ACHN (cell line): ENCODE measurements at places on chromosomes 1 and 21.

DNA sequence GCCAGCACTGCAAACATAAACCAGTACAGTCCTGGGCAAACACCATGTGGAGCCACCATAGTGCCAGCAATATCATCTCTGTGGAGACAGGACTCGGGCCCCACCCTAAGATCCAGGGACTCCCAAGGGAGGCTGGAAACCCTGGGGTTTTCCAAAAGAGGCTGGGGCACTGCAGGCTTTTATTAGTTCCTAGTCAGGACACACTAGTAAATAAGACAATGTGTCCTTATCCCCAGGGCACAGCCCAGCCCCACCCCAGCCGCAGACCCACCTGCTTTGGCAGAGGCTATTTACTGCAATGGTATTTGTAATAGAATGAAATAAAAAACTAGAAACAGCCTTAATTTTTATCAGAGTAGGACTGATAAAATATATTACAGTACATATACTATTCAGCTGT lies 486 bp upstream of the GJB3 start:
- DNase-seq: no peak

DNA sequence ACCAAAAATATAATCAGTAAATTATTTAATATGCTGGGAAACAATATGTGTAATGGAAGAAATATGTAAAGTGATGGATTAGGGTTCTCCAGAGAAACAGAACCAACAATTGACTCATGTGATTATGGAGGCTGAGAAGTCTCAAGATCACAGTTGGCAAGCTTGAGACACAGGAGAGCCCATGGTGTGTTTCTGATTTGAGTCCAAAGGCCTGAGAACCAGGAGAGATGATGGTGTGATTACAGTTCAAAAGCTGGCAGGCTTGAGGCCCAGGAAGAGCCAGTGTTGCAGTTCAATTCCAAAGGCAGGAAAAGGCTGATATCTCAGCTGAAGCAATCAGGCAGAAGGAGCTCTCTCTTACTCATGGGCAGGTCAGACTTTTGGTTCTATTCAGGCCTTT lies 138.8 kb upstream of the NBPF11 start:
- no peak for DNase-seq

- DNase-seq: no peak
Observed at GRCh38 chr1:30537279-30537678, 186.1 kb downstream of the MATN1 start.

GRCh38 chr1:210125143-210125542 lies 107.5 kb upstream of the SERTAD4 start:
- no peak for DNase-seq

DNA sequence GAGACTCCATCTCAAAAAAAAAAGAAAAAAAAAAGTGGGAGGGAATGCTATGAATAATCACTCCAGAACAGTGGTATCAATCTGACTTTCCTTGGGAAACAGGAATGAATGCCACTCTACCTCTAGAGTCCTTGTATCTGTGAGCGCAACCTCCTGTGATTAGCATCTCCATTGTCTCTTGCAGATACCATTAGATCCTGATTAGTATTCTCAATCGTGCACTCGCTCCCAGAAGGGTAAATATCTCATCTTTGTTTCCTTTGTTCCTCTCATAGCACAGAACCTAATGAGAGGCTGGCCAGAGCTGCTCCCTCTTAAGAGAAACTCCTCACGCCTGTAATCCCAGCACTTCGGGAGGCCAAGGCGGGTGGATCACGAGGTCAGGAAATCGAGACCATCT lies 184.4 kb upstream of the KCNK2 start:
- DNase-seq: no peak
